ENCODE measurements at places on chromosomes 2 and 18.

DNA sequence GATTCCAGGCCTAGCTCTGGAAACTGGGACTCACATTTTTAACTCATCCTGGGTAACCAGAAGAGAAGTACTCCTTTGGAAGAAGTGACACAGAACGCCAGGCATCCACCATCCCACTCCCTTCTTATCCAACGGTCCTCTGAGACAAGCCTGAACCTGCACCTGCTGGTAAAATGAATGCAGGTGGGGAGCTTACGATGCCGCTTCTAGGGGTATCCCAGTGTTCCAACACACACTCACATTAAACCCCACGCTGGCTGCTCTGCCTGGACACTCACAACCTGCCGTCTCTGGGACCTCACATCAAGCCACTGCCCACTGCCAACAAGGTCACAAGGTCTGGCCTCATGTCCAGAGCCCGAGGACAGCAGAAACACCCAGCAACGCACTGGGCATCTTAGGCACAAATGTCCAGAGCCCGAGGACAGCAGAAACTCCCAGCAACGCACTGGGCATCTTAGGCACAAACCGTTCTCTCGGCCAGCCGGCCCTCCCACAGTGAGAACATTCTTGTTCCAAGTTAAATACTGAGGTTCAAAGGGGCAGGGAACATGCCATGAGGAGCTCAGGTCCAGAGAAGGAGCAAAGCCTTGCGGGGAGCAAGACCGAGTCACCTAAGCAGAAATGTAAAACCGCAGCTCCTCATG lies 9.9 kb downstream of the SLC66A2 start:
- no peak for DNase-seq

GRCh38 chr2:144523596-144524117 lies 3.7 kb upstream of the ZEB2 start:
- DNase-seq: no peak

DNA sequence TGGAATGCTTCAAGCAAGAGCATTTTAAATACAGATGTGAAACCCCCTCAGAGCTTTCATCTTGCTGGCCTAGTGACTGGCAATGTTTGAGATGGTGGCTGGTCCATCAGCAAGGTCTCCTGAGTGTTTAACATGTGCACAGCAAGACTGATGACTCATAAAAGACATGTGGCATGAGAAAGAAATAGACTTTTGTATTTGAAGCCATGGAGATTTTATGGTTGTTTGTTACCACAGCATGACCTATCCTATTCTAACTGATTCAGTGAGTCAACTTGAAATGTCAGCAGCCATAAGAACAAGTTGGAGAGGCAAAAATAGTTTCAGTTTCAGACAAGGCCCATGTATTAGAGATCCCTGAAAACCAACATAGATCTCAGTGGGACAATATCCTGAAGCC lies 154.7 kb upstream of the LYPD1 start:
- DNase-seq: no peak

- DNase-seq: no peak
These were observed 36.3 kb upstream of the SLC8A1 start for GRCh38 chr2:40488101-40488601.

DNA sequence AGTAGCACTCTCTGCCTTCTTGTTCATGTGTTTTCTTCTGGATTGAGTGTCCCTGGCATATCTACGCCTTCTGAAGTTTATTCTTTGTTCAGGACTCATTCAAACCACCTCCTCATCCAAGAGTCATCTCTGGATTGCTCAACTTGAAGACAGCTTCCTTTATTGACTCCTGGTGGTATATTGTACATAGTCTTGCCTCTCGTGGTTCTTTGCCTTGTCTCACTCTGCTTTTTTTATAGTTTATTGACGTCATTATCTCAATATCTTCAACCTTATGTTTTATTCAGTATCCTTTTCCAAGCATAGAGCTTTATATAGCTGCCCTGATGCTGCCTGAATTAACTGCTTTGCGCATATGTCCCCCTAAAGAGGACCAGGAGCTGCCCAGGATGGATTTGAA lies 161.7 kb downstream of the INSIG2 start:
- DNase-seq: no peak

GRCh38 chr2:3539836-3540235 lies 18.3 kb downstream of the RNASEH1 start:
- no peak for DNase-seq

DNA sequence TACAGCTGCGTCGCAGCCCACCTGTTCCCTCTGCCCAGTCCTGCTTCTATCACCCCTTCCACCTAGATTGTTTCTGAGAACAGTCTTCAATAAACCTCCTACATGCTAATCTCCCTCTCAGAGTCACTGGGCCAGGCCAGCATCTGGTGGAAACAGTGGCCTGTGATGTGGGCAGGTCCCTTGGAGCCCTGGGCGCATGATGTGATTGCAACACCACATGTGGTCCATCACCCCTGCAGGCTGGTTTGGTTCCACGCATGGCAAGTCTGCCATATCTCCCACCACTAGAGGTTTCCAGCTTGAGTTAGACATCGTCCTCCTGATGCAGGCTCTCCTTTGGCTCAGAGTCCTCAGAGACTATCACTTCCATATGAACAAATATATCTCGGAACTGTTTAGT lies 83.5 kb downstream of the PRKCE start:
- no peak for DNase-seq

DNA sequence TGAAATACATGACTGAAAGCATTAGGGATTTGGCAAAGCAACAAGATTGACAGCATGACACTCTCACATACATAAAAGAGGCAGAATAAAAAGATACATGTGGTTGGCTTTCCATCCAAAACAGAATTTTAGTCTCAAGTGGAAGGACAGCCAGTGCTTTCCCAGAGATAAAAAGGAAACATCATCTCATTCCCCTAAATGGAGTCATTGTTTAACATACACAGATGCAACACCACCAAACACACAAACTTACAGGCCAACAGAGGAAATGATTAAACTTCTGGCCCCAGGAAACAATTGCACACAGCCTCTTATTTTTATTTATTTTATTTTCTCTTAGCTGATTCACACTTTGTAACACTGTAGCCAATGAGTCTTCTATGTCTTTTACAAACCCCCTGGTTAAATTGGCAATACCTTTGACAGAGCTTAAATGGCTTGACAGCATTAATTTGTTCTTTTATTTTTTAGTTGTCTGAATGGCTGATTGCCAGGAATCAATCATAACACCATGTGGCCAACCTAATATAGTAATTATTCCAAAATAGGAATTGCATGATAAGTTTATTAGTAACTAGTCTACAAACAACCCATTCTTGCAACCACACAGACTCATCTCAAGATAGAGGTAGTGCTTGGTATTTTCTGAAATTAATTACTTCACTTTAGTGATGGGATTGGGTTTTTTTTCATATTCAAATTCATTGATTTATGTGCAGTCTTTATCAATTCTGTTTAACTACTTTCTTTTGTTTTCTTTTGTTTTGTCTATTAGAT lies 190.5 kb downstream of the RND3 start:
- DNase-seq: no peak

DNA sequence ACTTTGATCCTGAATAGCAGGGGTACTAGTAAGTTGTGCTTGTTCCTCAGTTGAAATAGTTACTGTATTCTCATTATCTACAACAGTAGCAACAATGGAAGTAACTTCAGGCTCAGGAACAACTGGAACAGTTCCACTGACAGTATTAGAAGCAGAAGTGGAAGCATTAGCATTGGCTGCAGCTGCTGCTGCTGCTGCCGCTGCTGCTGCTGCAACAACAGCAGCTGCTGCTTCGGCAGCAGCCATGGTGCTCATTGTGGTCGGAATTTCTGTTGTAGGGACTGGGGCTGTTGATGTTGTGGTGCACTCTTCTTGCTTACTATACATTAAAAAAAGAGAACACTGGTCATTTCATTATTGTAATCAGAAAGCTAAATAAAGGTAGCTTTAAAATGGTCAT lies 40.8 kb downstream of the PRPF40A start:
- DNase-seq: no peak

DNA sequence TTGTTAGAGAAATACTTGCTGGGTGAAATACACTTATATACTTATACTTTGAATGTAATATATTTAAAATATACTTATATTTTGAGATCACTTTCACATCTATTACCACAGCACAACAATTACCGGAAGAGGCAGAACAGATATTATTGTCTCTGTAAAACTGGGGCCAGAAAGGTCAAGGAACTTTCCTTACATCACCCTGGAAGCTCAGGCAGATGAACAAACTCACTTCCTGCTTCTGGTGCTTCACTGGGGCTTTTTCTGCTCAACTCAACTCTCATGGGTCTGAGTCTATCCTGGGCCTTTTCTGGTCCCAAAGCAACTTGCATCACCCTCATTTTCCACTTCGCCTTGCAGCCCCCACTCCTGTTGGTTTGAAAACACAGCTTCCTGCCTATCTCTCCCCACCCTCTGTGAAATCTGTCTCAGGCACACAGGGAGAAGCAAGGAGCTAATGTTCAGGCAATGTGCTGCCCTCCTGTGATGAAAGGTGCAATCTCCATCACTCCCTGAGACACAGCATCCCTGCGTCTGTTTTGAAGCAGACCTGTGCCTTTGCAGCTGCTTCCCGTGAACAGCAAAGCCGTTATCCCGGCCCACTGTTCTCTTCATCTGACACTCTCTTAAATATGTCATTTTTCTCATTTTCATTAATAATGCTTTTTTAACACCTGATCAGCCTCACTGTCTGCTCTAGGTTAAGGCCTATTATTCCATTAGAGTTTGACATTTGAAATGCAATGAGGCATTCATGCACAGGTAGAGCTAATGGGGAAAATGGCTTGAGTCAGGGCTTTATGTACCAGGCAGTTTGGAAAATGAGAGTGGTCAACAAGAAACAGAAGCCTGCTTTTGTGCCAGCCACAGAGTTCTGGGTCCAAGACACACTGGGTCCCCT lies 251.9 kb upstream of the CHAC2 start:
- no peak for DNase-seq

GRCh38 chr2:105486762-105487141 lies 87.9 kb upstream of the FHL2 start:
- DNase-seq: no peak

GRCh38 chr18:59123588-59124369 lies 15.9 kb upstream of the SEC11C start:
- no peak for DNase-seq

DNA sequence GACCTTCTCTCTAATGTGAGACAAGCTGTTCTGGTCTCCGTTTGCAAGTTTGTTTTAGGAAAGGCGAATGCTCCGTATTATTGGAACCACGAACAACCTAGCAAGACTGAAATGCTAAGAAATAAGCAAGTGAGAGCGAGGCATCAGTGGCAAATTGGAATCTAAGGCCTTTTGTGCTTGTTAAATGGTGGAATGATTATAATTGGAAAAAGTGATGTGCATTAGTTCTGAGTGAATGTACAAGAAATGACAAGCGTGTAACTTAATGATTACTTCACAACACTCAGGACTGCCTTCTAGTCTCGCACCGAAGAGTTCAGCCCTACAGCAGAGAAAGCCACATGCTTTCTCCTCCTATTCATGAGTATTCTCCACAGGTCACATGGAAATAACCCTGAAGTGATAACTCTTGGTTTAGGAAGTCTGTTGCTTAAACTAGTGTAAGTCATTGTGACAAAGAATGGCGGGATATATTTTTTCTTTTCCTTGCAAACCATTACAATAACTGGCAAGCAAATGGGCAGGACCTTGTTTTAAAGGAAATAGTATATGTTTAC lies 392.2 kb upstream of the FIGN start:
- no peak for DNase-seq

DNA sequence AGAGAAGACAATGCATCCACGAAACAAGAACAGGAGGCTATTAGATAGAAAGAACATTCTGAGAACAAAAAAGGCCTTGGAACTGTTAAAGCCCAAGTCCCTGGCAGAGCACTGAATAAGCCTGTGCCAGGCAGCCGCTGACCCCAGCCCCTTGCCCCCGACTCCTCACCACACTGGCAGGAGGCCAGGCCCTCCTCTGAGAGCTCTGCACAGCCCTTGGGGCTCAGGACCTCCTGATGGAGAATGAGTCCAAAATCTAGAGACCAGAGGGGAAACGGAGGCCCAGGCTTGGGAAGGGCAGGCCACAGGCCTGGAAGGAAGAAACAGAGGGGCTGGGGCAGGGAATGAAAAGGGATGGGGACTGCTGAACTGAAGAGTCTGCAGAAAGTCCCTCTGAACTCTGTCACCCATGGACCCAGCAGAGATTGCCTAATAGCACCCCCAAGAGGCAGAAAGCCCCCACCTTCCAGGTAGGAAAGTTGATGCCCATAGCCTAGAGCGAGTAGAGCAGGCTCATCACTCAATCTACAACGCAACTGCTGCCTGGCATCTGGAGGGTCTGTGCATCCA lies 18.3 kb upstream of the TNS1 start:
- no peak for DNase-seq

DNA sequence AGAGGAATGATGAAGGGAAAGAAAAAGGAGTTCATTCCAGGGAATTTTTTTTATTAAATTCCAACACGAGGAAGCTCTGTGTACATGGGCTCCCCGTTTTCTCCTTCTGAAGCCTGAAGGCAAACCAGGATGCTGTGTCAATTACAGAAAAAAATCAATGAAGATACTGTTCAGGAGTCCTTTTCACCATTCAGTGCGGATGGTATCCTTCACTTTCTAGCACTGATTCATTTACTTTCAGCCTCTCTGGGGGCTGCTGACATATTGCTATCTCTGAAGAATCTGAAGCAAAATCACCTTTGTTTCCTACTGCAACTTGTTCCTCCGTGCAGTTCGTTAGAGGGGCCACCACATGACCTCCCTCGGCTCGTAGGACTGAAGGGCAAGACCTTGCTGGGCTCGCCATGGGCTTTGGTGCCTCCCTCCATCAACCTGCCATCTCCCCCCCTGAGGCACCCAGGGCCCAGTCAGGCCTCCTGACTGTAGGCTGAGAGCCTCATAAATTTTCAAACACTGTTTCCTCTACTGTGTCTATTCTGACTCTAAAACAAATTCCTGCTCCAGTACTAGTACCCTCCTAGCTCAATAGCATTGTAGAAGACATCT lies 25.5 kb upstream of the ST8SIA3 start:
- DNase-seq: no peak

DNA sequence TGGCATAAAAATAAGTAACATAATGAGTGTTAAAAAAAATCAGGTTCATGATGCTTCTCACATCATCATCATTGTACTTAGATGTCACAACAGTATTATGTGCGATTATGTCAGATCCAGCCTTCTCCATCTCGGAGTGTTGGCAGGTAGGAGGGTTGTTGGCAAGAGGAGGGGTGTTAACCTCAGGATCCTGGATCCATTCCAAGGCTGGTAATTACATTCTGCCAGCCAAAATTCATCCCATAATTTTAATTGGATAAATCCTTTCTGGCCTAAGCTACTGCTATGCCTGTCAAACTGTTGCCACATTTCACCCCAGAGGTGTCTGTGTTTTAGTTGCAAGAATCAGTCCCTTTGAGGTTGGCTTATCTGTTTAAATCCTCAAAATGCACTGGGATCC lies 891 bp upstream of the FTCDNL1 start:
- DNase-seq: no peak

DNA sequence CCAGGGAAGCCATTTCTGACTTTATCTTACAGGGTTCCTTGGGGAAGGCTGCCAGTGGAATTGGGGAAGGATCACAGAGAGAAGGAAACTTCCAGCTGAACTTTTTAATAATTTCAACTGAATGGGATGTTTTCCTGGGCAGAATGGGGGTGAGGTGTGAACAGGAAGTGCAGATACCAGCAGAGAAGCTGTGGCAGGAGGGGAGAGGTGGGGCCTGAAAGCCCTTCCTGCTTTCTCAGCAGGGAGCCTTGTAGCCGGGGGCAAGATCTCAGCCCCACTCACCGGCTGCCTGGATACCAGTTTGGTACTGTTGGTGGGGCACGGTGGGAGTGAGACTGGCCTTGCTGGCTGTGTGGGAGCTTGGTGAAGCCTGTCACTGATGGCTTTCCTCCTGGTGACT lies 170.5 kb downstream of the ZBTB7C start:
- DNase-seq: no peak
